ENCODE measurements at places on chromosomes 3 and 15.

DNA sequence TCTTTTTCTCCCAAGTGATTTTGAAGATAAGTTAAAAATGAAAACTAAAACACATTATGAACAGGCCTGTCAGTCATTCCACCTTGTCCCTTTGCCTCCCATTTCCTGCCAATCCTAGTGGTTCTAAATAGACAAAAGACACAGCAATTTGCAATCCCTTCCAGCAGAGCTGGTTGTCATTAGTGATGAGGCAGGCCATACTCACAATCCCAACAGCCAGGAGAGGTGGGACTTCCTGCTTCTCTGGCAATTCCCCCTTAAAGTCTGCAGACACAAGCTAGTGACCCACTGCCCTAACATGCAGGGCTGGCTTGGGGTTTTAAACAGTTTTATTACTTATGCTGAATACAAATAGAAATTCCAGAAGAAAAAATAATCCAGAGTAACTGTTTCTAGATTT is 38.4 kb upstream of the RBP1 start:
- DNase-seq, result no peak

DNA sequence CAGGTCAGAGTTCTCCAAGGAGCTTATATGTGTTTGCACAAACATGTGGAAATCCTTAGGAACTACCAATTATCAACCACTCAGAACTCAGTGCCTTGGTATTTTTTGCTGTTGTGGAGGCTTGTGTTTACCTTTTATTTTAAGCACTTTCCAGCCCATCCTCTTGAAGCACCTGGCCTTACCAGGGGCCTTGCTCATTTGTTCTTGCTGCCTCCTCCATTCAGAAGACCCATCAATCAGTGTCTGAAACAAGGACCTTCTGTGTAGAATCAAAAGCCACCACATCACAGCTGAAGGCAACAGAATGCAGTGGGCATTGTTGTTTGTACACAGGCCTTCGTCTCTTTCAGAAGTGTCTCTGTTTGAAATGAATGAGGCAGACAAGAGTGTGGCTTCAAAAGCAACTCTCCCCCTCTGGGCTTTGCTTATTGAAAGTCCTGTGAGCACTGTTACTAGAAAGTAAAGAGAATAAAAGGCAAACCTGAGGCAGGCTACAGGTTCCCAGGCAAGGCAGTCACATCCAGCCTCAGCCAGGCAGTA is 24.5 kb upstream of the LIPC start:
- DNase-seq, result no peak

- DNase-seq, result no peak
These were observed 126.3 kb upstream of the TMEM108 start for GRCh38 chr3:132911741-132912415.

- DNase-seq, result no peak
These were observed 52.9 kb downstream of the CACNA1D start for GRCh38 chr3:53547327-53547726.

- no peak for DNase-seq
These were observed 84.3 kb downstream of the KCNH8 start for GRCh38 chr3:19232566-19232965.

DNA sequence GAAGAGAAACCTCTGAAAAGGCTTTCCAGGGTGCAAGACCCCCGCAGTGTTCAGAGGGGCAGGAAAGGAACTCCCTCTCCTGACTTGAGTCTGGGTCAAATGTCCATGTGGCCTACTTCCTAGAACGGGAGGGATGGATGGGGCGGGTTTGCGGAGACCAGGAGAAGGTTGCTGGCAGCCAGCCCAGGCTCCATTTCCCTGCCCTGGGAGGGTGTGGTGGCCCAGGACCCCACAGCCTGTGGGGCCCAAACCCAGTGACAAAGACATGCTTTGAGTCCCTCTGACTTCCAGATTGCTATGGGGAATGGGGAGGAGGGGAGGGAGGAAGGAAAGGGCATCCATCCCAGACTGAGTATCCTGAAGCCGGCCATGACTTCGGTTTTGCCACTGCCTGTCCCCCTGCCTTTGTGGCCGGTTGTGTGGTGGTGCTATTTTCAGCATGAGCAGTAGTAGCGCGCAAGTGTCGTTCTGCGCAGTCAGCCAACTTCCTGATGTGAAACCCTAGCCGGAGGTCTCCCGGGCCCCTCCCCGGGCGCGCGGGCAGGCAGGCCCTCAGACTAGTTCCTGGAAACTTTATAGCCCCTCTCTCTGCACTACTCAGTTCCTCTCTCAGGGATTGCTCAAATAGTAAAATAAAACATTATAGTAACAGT is 24.4 kb downstream of the MAGEF1 start:
- DNase-seq, result no peak

- no peak for DNase-seq
These were observed 4.4 kb downstream of the SH3BP5 start for GRCh38 chr3:15327941-15328340.

- no peak for DNase-seq
These were observed 25.2 kb downstream of the TLE3 start for GRCh38 chr15:70072479-70072878.

DNA sequence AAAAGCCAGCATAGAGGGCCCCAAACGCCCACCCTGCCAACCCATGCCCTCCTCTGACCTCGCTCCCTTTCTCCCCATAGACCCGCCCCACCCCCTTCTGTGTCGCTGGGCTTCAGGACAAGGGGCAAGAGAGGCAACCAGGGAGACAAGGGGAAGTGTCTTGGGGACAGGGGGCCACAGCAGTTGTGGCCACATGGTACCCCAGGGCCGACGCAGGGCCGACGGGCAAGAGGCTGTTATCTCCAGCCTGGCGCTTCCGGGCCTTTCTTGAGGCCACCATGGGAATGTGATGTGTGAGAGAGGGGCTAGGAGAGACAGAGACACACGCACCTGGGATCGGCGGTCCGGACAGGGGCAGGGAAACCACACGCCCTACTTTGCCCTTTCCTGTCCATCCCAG is 3.4 kb upstream of the HAPLN3 start:
- no peak for DNase-seq

- DNase-seq, result no peak
These were observed 268.1 kb upstream of the CRBN start for GRCh38 chr3:3447641-3448040.

DNA sequence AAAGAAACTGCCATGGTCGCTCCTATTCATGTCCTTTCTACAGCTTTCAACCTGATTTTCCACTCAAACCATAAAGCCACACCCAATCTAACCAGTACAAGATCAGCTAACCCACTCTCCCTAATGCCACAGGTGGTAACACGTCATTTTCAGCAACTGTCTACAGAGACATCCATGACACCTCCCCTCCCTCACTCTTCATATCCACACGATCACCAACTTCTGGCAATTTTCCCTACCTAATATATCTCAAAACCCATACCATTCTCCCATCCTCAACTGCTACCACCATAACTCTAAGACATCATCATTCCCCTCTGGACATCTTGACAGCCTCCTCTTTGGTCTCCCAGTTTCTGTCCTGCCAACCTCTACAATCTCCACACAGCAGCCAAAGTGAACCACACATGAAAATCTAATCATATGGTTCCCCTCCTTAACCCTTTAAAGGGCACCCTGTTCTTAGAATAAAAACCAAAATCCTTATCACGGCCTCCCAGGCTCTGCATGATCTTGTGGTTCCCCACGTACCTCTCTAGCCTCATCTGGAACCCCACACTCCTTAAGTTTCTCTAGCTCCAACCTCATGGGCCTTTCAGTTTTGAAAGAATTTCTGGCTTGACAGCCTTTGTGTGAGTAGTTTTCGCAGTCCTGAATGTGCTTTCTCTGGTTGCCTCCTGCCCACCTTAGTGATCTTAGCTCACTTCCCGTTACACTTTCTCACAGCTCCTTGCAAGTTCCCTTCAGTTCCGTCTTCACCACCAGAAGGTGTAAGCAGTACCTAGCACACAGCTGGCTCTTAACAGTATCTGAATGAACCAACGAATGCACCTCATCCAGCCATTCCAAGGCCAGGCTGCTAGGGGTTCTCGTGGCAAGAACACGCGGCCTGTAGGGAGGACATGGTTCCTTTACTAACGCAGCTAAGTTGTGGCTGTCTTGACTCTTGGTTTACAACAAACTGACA is 33.4 kb downstream of the SPINK8 start:
- no peak for DNase-seq

- DNase-seq, result no peak
These were observed 61.2 kb upstream of the MFGE8 start for GRCh38 chr15:88974392-88974791.

GRCh38 chr3:177484926-177485325 is 287.6 kb upstream of the TBL1XR1 start:
- DNase-seq, result no peak

- DNase-seq, result no peak
These were observed 24.2 kb downstream of the NPTN start for GRCh38 chr15:73608941-73609340.

DNA sequence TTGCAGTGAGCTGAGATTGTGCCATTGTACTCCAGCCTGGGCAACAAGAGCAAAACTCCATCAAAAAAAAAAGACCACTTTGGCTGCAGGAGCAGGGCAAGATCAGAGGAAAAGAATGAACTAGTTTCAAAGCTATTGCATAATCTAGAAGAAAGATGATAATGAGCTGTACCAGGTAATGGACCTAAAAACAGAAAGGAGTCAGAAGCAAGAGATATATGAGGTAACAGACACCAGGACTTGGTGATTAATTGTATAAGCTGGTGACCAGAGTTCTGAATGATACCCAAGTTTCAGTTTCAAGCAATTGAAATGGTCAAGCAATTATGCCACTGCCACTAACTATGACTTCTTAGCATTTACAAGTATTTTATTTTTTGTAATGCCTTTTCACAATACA is 2.9 kb downstream of the POLQ start:
- DNase-seq, result no peak

DNA sequence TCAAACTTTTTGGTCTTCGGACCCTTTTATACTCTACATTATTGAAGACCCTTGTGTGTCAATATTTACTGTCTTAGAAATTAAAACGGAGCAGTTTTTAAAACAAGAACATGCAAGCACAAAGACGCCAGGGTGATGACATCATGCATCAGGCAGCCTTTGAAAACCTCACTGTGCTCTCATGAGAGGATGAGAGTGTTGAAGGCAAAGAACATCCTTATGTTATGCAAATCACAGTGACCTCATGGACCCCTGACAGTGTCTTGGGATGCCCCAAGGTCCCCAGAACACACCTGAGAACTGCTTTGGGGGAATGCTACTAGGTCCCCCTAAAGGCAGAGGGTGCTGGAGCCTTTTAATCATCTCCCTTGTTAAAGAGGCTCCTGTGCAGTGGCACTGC is 51.6 kb downstream of the CHDH start:
- no peak for DNase-seq

- no peak for DNase-seq
These were observed 81.5 kb downstream of the DHX36 start for GRCh38 chr3:154242766-154243165.

DNA sequence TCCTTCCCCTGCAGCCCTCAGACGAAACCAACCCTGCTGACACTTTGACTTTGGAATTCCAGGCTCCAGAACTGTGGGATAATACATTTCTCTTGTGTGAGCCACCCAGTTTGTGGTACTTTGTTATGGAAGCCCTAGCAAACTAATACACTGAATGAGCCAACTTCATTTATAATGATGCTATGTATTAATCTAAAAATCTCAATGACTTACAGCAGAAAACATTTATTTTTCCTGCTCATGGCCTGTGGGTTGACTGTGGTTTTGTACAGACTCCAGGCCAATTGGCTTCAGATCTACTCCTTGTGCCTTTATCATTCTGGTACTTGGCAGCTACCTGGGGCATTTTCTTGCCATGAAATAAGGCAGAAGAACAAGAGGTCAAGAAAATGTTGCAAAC is 152.4 kb downstream of the EBLN2 start:
- no peak for DNase-seq

GRCh38 chr3:84194029-84194428 is 764.8 kb upstream of the CADM2 start:
- no peak for DNase-seq

DNA sequence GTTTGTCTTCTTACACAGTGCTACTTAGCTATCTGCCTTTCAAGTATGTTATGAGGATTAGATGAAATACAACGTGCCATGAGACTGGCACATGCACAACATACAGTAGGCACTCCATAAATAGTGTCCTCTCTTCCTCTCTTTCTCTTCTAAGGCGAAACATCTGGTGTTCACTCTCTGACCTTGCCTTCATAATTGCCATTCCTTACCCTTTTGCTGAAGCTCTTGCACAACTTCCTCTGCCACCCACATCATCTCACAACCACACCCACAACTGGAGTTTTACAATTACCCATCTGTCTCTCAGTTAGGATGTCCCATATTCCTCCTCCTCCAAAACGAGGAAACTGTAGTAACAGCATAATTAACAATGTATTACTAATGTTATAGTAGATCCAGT is 26.4 kb upstream of the ACP3 start:
- peak; percentile 57 for DNase-seq

DNA sequence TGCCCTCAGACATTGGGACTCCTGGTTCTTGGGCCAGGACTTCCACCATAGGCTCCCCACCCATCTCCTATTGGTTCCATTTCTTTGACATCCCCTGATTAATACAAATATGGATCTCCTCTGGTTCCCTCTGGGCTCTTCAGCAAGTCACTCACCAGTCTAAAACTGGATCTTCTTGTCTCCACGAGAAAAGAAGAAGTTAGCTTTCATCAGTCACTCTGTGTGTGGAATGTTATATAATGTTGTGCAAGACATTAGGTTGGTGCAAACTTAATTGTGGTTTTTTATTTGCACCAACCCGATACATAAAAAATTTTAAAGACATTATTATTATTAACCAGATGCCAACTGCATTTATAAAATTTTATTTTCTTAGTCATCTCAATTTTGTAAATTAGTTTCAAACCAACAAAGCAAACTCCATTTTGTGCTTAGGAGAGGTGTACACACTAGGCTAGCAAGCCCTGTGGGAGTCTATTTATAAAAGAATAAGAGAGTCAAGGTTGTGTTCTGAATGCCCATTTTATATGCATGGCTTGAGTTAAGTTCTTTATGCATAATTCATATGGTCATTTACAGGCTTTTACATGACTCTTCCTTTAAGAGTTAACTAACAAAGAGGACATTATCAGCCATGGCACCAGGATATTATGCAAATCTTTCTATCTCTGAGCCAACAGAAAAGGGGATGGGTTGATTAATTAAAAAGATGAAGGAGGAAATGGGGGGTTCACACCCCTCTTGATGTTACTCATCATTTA is 35.1 kb upstream of the IL12A start:
- DNase-seq, result no peak

DNA sequence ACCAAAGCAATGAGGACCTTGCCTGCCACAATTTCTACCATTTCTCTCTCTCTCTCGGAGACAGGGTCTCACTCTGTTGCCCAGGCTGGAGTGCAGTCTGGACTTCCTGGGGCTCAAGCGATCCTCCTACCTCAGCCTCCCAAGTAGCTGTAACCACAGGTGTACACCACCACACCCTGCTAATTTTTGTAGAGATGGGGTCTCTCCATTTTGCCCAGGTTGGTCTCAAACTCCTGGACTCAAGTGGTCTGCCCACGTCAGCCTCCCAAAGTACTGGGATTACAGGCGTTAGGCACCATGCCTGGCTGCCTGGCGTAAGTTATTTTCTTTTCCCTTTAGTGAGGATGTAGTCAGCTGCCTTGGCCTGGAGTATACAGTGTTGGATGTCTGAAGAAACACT is 37.7 kb upstream of the INO80 start:
- DNase-seq, result no peak

- no peak for DNase-seq
These were observed 127.7 kb downstream of the SPATA16 start for GRCh38 chr3:173013219-173013832.
